Progenitor cell of endocrine pancreas (in vitro differentiated cells): ENCODE measurements at places on chromosomes 1 and 21. TPM values are rescaled to one million over a fixed set of nuclear protein-coding genes. Genes with fewer than 3 reads are reported as not detected.
A peak's percentile ranks its signal among the peaks of the same experiment; 100 is the strongest.

The KCNJ10 gene
- total RNA-seq = 0.09 and 0.12 TPM in 2 replicates

GRCh38 chr1:43763497-43763973, 56.2 kb downstream of the ST3GAL3 start:
- no peaks in the 10 kb centered on the region for H3K36me3 ChIP-seq
- no peak overlapping the region for H3K27ac ChIP-seq
- peak; percentile 49 for DNase-seq
- no peak overlapping the region for H3K4me3 ChIP-seq
- H3K27me3 ChIP-seq = peaks cover 3% of the 10 kb centered on the region

- peak; percentile 81 for DNase-seq
- no peaks in the 10 kb centered on the region for H3K36me3 ChIP-seq
- no peak overlapping the region for H3K4me3 ChIP-seq
- H3K4me1 ChIP-seq = peaks cover 6% of the 10 kb centered on the region
- H3K27ac ChIP-seq = no peak overlapping the region
- peaks cover 10% of the 10 kb centered on the region for H3K27me3 ChIP-seq
These were observed 6.7 kb upstream of the HUNK start for GRCh38 chr21:31866077-31866511.

DNA sequence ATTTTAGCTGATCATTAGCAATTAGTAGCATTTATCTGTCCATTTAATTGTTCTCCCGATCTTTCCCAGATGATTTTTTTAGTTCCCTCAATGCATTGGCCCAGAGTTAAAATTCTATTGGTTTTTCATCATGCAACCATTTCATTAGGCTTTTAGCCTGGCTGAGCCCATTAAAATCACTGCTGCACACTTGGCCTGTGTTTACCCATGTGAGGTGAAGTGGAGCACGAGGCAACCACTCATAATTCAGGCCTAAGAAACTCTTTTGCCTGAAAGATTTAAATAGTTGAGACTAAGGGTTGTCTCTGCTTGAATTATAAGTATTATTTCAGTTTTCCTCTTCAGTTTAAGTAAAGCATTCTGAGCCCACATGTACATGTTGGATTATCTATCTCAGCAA, 889.0 kb upstream of the ADGRL4 start:
- H3K4me3 ChIP-seq = no peak overlapping the region
- no peak for DNase-seq
- no peaks in the 10 kb centered on the region for H3K4me1 ChIP-seq
- H3K36me3 ChIP-seq = no peaks in the 10 kb centered on the region
- H3K27ac ChIP-seq = no peak overlapping the region

GRCh38 chr1:182084487-182085316, 23.2 kb upstream of the ZNF648 start:
- no peak overlapping the region for H3K4me3 ChIP-seq
- DNase-seq = peak; percentile 86
- H3K27ac ChIP-seq = no peak overlapping the region
- peaks cover 3% of the 10 kb centered on the region for H3K27me3 ChIP-seq
- no peaks in the 10 kb centered on the region for H3K36me3 ChIP-seq

DNA sequence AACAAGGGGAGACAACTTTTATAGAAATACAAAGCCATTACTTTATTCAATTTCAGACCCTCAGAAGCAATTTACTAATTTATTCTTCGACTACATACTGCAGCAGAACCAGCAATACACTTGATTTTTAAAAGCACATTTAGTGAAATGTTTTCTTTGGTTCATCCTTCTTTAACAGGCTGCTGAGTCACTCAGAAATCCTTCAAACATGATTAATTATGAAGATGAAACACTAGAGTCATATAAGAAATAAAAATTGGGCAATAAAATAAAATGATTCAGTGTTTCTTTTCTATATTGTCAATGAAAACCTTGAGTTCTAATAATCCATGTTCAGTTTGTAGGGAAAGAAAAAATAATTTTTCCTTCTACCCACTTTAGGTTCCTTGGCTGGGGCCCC, 47.0 kb downstream of the CHML start:
- no peak for DNase-seq
- no peak overlapping the region for H3K4me3 ChIP-seq
- H3K4me1 ChIP-seq = peaks cover 6% of the 10 kb centered on the region

- no peak for DNase-seq
- H3K27ac ChIP-seq = no peak overlapping the region
- H3K4me1 ChIP-seq = no peaks in the 10 kb centered on the region
- no peak overlapping the region for H3K4me3 ChIP-seq
- peaks cover 3% of the 10 kb centered on the region for H3K27me3 ChIP-seq
- H3K36me3 ChIP-seq = no peaks in the 10 kb centered on the region
These were observed 111.3 kb downstream of the ERG start for GRCh38 chr21:38386967-38387366.

The LAMTOR2 gene
- 61.0 and 63.0 TPM in 2 replicates for total RNA-seq

- H3K4me3 ChIP-seq = no peak overlapping the region
- no peaks in the 10 kb centered on the region for H3K36me3 ChIP-seq
- H3K27me3 ChIP-seq = no peaks in the 10 kb centered on the region
- H3K27ac ChIP-seq = no peak overlapping the region
These were observed 141.1 kb upstream of the RUNX1 start for GRCh38 chr21:35190201-35190701.

GRCh38 chr1:67535474-67535873, 105.3 kb upstream of the SERBP1 start:
- no peak overlapping the region for H3K4me3 ChIP-seq
- no peak overlapping the region for H3K27ac ChIP-seq
- DNase-seq = peak; percentile 39
- H3K4me1 ChIP-seq = peaks cover 23% of the 10 kb centered on the region
- H3K36me3 ChIP-seq = no peaks in the 10 kb centered on the region

The RGS8 gene
- 0.05 TPM in 1 of 2 replicates, not detected in the other for total RNA-seq

DNA sequence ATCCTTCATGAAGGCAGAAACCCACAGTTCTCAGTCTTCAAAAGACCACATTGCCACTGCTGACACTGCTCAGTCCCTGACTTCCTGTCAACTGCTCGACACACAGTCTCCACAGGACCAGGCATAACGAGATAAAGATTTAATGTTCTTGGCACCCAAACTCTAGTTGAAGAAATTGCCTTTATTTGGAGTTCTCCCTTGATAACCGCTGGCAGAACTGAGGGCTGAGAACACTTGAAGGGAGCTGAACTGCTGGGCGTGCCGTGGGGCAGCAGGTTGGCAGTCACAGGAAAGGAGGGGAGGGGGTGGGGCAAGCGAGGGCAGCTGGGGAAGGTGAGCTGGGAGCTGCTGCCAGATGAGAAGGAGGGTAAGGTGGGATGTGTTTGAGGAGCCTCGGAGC, 15.9 kb downstream of the HENMT1 start:
- DNase-seq = no peak
- no peaks in the 10 kb centered on the region for H3K27me3 ChIP-seq
- no peak overlapping the region for H3K27ac ChIP-seq
